Fibroblast of villous mesenchyme (primary cell): ENCODE measurements at places on chromosomes 16 and 17. TPM values are rescaled to one million over a fixed set of nuclear protein-coding genes. Genes with fewer than 3 reads are reported as not detected.

ARHGAP23 gene
- total RNA-seq, result 53.8 and 66.1 TPM in 2 replicates

HES7 gene
- total RNA-seq, result not detected in 2 replicates

MYOCD gene
- total RNA-seq, result 11.0 and 14.7 TPM in 2 replicates

ZDHHC1 gene
- total RNA-seq, result 5.2 and 8.1 TPM in 2 replicates

TPSG1 gene
- not detected in 2 replicates for total RNA-seq

CACNG5 gene
- total RNA-seq, result not detected in 2 replicates

KRTAP4-6 gene
- not detected in 2 replicates for total RNA-seq

ADGRG3 gene
- not detected in 2 replicates for total RNA-seq

RHBDL3 gene
- under 0.01 TPM in 1 of 2 replicates, not detected in the other for total RNA-seq

HOXB5 gene
- total RNA-seq, result 0.32 and 0.43 TPM in 2 replicates
